HS-5 (cell line): ENCODE measurements at places on chromosomes 11 and 22.

DNA sequence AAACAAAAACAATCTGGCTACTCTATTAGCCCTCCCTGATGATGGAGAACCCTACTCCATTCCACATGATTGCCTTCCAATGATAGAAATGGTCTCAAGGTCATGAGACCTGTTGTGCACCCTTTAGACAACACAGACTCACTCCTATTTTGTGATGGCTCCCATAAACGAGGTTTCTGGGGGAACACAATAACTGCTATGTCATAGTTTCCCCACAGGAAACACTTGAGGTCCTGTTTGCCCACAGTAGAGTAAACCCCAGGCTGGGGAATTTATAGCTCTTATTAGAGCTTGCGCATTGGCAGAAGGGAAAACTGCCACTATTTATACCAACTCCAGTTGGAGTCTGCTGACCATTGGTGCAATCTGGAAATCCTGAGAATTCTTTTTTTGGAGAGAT, 28.7 kb downstream of the MIF start:
- DNase-seq: no peak

- no peak for DNase-seq
Measured at GRCh38 chr22:50307890-50308596, 597 bp upstream of the PLXNB2 start.

- DNase-seq: no peak
Measured at GRCh38 chr22:30307041-30307574, 17.8 kb upstream of the CASTOR1 start.

GRCh38 chr11:118953265-118953664, 2.8 kb upstream of the UPK2 start:
- no peak for DNase-seq

- DNase-seq: no peak
Measured at GRCh38 chr11:764322-765024, 12.8 kb downstream of the GATD1 start.

GRCh38 chr11:75308116-75308515, 43.3 kb downstream of the ARRB1 start:
- DNase-seq: no peak
